Body of pancreas (tissue), 4 donors: ENCODE measurements at places on chromosomes 3 and 15. TPM values are rescaled to one million over a fixed set of nuclear protein-coding genes. Genes with fewer than 3 reads are reported as not detected.

GRCh38 chr3:126550488-126551051 lies 8.2 kb downstream of the C3orf22 start:
- H3K4me3 ChIP-seq = no peak overlapping the region
- H3K27me3 ChIP-seq = no peaks in the 10 kb centered on the region
- H3K27ac ChIP-seq = no peak overlapping the region
- no peaks in the 10 kb centered on the region for H3K36me3 ChIP-seq
- DNase-seq = peak; percentile 0

- no peak overlapping the region for H3K27ac ChIP-seq
- H3K4me3 ChIP-seq = no peak overlapping the region
- DNase-seq = no peak
Observed at GRCh38 chr3:61597906-61598305, 36.5 kb downstream of the PTPRG start.

The PODXL2 gene
- 8.3 TPM for total RNA-seq

- no peaks in the 10 kb centered on the region for H3K27me3 ChIP-seq
- H3K27ac ChIP-seq = no peak overlapping the region
- DNase-seq = no peak
- H3K36me3 ChIP-seq = no peaks in the 10 kb centered on the region
- H3K4me1 ChIP-seq = no peaks in the 10 kb centered on the region
Observed at GRCh38 chr3:101333883-101334282, 13.5 kb upstream of the IMPG2 start.

DNA sequence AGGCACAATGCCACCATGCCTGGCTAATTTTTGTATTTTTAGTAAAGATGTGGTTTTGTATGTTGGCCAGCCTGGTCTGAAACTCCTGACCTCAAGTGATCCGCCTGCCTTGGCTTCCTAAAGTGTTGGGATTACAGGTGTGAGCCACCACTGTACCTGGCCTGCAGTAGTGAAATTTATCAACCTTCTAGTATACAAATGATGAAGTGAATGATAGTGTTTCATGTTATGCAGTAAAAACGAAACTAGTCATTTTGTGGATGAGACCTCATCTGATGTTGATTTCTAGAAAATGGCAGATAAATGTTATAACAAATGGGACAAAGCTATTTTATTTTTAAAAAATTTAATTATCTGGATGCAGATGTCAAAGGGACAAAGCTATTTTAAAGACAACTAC lies 32.9 kb downstream of the NXPE3 start:
- no peak overlapping the region for H3K4me3 ChIP-seq
- peaks cover 30% of the 10 kb centered on the region for H3K4me1 ChIP-seq
- H3K27ac ChIP-seq = no peak overlapping the region
- H3K36me3 ChIP-seq = no peaks in the 10 kb centered on the region
- DNase-seq = no peak

DNA sequence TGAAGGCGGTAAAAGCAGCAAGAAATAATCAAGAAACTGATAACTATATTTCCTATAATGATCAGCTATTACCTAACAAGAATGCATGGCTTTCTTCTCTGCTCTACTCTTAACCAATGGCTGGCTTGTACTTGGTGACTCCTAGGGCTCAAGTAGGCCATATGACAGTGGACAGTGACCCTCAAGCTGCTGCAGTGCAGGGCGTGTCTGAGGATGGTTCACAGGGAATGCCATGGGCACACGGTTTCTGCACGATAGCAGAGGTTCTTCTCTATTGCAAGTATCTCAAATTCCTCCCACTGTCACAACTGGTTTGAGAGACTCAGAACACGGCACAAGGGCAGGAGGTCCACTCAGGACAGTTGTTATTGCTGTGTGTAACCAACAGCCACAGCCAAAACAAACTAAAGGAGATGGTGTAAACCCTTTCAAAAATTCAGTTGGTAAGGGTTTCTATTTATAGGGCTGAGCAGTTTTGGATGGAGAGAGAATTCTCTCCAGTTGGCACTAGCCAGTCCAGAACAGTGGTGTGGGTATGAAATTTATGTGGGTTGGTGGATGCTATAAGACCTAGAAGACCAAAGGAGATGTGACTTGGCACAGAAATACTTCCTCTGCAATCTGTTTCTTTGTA lies 103.2 kb upstream of the ST8SIA2 start:
- no peak overlapping the region for H3K4me3 ChIP-seq
- no peaks in the 10 kb centered on the region for H3K27me3 ChIP-seq
- DNase-seq = no peak
- H3K36me3 ChIP-seq = no peaks in the 10 kb centered on the region
- H3K27ac ChIP-seq = no peak overlapping the region
- no peaks in the 10 kb centered on the region for H3K4me1 ChIP-seq

DNA sequence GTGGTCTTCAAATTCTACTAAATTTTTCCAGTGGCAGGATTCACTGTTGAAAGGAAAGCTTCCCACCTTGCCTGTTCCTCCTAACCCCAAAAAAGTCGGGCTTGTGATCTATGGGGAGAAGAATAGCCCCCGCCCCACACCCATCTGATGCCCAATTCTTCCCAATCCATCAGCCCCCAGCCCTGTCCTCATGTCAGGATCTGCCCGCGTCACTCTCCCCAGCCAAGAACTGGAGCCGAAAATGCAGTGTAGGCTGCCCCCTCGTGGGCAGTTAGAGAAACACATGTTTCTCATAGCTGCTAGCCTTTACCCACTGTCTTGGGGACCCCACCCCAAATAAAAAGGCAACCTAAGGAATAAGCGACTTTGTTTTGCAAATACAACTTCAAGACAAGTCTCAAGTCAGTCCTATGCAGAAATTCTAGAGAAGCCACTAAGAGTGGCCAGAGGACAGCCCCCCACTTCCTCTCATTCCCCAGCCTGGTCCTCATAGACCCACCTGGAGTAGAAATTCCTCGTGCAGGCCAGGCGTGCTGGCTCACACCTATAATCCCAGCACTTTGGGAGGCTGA lies 13.0 kb upstream of the CSK start:
- no peak overlapping the region for H3K4me3 ChIP-seq
- DNase-seq = peak; percentile 74
- no peak overlapping the region for H3K27ac ChIP-seq
- no peaks in the 10 kb centered on the region for H3K36me3 ChIP-seq

GRCh38 chr15:89860891-89861290 lies 32.9 kb downstream of the AP3S2 start:
- no peaks in the 10 kb centered on the region for H3K36me3 ChIP-seq
- H3K4me3 ChIP-seq = no peak overlapping the region
- no peak overlapping the region for H3K27ac ChIP-seq
- no peaks in the 10 kb centered on the region for H3K27me3 ChIP-seq
- no peak for DNase-seq

- H3K4me1 ChIP-seq = peaks cover 37% of the 10 kb centered on the region
- H3K27ac ChIP-seq = no peak overlapping the region
- no peak overlapping the region for H3K4me3 ChIP-seq
- DNase-seq = no peak
Observed at GRCh38 chr3:105809208-105809888, 59.5 kb downstream of the CBLB start.

DNA sequence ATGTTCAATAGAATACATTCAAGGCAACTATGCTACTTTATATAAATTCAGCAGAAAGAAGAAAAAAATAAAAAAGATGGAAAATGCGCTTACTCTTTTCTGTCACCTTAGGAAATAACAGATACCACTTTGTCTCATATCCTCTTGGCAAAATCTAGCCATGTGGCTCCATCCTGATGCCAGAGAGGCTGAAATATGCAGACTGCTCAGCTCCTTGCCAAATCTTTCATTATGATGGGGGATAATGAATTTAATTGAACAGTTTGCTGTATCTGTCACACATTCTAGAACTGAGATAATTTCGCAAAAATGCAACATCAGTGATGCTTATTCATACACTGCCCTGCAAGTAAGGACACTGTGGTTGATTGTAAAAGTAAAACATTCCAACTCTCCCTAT lies 1081.5 kb downstream of the PLOD2 start:
- DNase-seq = no peak
- H3K4me3 ChIP-seq = no peak overlapping the region
- no peaks in the 10 kb centered on the region for H3K4me1 ChIP-seq
- no peaks in the 10 kb centered on the region for H3K36me3 ChIP-seq
- no peaks in the 10 kb centered on the region for H3K27me3 ChIP-seq
- H3K27ac ChIP-seq = no peak overlapping the region

- H3K27ac ChIP-seq = no peak overlapping the region
- no peak overlapping the region for H3K4me3 ChIP-seq
- H3K4me1 ChIP-seq = no peaks in the 10 kb centered on the region
- H3K27me3 ChIP-seq = no peaks in the 10 kb centered on the region
- no peaks in the 10 kb centered on the region for H3K36me3 ChIP-seq
Observed at GRCh38 chr3:64932016-64932518, 244.3 kb upstream of the ADAMTS9 start.

DNA sequence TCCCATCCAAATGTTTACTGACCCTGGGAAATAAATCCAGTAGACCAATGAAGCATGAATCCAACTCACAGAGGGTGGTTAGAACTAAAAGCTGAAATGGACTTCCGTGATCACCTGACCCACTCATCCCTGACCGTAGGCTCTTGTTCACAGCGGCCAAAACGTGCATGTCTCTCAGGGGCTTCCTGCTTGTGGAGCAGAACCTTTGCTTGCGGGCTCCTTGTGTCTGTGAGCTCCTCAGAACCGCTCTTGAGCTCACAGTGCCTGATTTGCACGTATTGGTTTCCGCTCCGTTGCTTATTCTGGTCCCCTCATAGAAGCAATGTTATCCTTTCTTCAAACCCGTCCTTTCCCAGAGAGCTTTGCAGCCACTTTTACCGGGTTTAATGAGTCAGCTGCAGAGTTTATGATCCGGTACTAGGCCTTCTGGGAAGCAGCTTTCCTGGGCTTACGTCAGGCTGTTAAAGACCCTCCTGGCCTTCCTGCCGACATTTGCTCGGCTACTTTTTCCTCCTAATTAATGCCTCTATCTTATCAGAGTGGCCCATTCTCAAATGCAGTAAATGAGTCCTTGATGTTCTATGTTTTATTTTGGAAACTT lies 35.4 kb downstream of the LIPC start:
- DNase-seq = peak; percentile 45
- no peaks in the 10 kb centered on the region for H3K36me3 ChIP-seq
- no peak overlapping the region for H3K4me3 ChIP-seq
- H3K4me1 ChIP-seq = peaks cover 32% of the 10 kb centered on the region
- peak overlapping the region; percentile 51 for H3K27ac ChIP-seq

DNA sequence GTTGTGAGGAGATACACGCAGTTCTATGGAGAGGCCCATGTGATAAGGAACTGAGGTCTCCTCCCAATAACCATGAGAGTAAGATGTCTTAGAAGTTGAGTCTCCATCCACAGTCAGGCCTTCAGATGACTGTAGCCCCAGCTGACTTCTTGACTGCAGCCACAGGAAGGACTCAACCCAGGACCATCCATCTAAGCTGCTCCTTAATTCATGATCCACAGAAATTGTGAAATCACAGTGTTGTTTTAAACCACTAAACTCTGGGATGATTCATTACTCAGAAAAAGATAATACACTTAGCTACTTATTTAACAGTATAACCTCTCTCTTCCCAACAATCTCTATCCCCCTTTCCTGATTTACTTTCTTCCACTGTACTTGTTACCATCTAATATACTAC lies 173.3 kb downstream of the ALDH1A2 start:
- no peak overlapping the region for H3K27ac ChIP-seq
- no peak overlapping the region for H3K4me3 ChIP-seq
- no peaks in the 10 kb centered on the region for H3K4me1 ChIP-seq
- no peak for DNase-seq

GRCh38 chr15:35936284-35936683 lies 390.3 kb upstream of the DPH6 start:
- DNase-seq = no peak
- no peaks in the 10 kb centered on the region for H3K4me1 ChIP-seq
- no peaks in the 10 kb centered on the region for H3K27me3 ChIP-seq
- H3K27ac ChIP-seq = no peak overlapping the region

DNA sequence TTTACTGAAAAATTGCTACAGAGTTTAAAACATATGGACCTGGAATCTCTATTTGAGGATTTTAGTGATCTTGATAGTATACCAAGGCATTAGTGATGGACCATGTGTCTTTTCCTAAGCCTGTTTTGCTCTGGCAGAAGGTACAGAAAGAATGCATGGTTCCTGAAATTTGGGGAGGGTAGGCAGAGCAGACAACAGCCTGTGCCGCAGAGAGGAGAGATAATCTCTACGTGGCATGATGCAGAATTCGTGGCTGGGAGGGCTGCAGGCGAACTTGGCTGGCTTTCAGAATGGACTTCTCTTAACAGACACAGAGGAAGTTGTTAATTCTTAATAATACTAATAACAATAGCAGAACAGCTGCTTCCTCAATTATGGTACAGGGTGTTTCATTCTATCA lies 137.5 kb upstream of the FOXB1 start:
- H3K36me3 ChIP-seq = no peaks in the 10 kb centered on the region
- DNase-seq = no peak
- no peaks in the 10 kb centered on the region for H3K4me1 ChIP-seq
- no peak overlapping the region for H3K4me3 ChIP-seq

The NOX5 gene
- total RNA-seq = not detected

The FBLN2 gene
- 18.9 TPM for total RNA-seq

DNA sequence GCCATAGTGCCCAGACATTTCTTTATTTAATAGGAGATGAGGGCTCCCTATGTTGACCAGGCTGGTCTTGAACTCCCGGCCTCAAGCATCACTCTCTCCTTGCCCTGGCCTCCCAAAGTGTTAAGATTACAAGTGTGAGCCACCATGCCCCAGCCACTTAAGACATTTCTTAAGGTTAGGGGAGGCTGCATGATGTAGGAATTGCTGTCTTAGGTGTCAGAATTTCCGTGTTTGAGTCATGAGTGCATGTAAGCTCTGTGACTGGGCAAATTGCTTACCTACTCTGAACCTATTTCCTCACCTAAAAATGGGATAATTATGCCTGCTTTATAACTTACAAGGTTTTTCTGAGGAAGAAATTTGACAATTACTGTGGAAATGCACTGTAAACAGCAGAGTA lies 34.2 kb upstream of the SIAH2 start:
- no peak for DNase-seq
- no peak overlapping the region for H3K4me3 ChIP-seq
- no peaks in the 10 kb centered on the region for H3K36me3 ChIP-seq
- H3K27ac ChIP-seq = no peak overlapping the region
- H3K27me3 ChIP-seq = no peaks in the 10 kb centered on the region
- peaks cover 4% of the 10 kb centered on the region for H3K4me1 ChIP-seq

The GP5 gene
- not detected for total RNA-seq

The NRROS gene
- 1.8 TPM for total RNA-seq

GRCh38 chr3:60504827-60505457 lies 746.3 kb downstream of the FHIT start:
- H3K27me3 ChIP-seq = no peaks in the 10 kb centered on the region
- no peak for DNase-seq
- no peak overlapping the region for H3K4me3 ChIP-seq
- no peaks in the 10 kb centered on the region for H3K4me1 ChIP-seq

GRCh38 chr15:92645051-92645631 lies 10.4 kb downstream of the FAM174B start:
- H3K27ac ChIP-seq = peak overlapping the region; percentile 61
- no peak overlapping the region for H3K4me3 ChIP-seq
- DNase-seq = no peak
- H3K27me3 ChIP-seq = no peaks in the 10 kb centered on the region
- H3K4me1 ChIP-seq = peaks cover 75% of the 10 kb centered on the region

DNA sequence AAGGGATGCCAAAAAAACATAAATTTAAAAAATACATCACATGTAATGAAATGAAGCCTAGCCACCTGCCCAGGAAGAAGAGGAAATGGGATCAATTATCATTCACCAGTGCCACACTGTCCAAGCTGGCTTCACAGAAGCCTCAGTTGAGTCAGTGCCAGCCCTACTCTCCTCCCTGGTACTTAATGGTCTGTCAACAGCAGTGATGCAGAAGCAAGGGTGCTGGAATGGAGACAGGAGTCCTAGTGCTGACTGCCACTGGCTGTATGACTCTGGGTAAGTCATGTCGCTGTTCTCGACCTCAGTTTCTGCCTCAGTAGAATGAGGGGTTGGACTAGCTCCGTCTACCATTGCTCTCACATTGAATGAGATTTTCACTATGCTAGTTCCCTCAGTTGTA lies 78.5 kb upstream of the LARS2 start:
- no peaks in the 10 kb centered on the region for H3K36me3 ChIP-seq
- H3K4me1 ChIP-seq = no peaks in the 10 kb centered on the region
- H3K27me3 ChIP-seq = no peaks in the 10 kb centered on the region
- H3K27ac ChIP-seq = no peak overlapping the region
- no peak overlapping the region for H3K4me3 ChIP-seq
